DMS 273 treated with DMSO at 0.1 percent for 48 hours (cell line): ENCODE measurements at places on chromosomes 6 and 20.

DNA sequence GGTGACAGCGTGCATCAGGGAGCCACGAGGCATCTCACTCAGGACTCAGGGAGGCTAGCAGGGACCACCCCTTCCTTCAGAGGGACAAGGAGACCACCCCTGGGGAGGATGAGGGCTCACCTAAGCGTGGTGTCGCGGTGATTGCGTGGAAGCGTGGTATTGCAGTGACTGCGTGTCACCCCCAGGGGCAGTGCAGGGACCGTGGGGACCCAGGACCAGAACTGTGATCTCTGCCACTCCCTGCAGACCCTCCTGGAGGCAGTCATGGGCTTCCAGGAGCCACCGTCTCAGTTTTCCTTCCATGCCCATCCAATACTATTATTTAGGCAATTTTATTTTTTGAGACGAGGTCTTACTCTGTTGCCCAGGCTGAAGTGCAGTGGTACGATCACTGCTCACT, 147.1 kb downstream of the TAF4 start:
- DNase-seq, result no peak

GRCh38 chr20:48335308-48336050, 492.3 kb downstream of the PREX1 start:
- DNase-seq, result no peak

- no peak for DNase-seq
Observed at GRCh38 chr6:169156108-169156792, 97.4 kb downstream of the THBS2 start.

- no peak for DNase-seq
Observed at GRCh38 chr20:32479012-32479411, 106.1 kb downstream of the NOL4L start.

DNA sequence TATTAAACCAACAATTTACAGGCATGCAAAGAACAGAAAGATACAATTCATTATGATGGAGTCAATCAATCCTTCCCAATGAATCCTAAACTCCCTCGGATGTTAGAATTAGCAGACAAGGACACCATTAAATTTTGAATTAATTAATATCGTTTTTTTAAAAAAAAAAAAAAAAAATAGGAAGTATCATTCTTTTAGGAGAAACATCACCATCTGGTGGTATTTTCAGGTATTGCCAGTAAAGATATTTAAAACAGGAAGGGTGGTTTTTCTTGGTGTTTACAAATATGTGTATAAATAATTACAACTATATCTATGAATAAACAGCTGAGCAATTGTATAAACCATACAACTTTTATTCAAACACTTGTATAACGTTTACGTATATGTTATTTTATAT, 564.4 kb downstream of the HAO1 start:
- DNase-seq, result no peak

DNA sequence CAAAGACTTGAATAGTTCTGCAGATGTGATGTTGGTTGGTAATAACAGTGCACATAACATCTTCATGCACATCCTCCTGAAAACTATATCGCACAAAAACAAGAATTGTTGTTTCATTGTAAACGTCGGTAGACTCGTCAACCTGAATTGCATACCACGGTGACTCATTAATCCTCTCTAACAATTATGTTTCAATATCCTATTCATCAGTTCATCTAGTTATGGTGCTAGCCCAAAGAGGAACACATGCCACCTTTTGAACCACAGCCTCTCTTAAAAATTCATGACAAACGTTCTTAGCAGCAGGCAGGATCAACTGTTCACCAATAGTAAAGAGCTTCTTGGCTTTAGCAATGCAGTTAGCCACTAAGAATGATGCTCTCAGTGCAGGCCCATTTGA, 25.0 kb downstream of the CRYBG1 start:
- no peak for DNase-seq

DNA sequence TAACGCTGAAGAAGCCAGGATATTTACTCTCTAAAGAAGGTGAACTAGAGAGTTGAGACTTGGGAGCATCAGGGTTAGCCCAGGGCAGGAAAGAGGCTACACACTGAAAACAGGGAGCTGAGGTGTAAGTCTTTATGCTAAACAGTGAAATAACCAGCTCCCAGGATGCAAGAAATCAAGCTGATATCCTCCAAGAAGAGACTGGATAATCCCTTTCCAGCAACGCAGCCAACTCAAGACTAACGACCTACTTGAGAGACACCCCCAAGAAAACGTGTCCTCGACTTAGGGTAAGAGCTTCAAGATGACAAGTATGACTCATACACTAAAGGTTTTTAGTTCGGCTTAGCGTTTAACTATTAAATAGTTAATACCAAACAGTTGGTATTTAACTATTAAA, 202.2 kb downstream of the TASP1 start:
- no peak for DNase-seq

DNA sequence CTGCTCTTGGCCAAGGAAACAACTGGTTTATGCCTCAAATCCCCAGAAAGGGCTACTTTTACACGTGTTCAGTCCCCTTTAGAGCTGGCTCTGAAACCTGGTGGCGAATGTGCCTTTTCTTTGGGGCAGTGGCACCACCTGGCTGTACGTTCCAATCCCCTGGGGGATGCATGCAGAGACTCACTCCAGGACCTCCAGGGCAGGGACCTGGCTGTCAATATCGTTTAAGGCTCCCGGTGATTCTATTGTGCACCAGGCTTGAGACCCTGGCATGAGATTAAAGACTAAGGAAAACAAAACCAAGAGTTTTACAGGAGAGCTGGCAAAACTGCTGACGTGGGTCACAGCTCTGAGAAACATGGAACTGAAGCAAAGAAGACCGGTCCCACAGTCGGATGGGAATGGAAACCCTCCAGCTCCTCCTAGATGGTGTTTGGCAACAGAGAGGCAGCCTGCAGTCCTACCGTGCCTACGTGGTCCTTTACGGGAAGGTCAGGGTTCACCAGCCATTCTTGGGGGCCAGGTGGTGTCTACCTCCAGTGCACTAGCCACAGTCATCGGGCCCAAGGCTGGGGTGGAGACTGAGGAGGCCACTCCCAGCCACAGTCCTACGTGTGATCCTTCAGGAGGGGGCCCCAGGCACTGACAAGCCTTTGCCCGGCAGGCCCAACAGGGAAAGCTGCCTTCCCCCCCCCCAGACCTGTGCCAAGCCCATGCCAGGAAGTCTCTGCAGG, 203.3 kb upstream of the CST7 start:
- no peak for DNase-seq

DNA sequence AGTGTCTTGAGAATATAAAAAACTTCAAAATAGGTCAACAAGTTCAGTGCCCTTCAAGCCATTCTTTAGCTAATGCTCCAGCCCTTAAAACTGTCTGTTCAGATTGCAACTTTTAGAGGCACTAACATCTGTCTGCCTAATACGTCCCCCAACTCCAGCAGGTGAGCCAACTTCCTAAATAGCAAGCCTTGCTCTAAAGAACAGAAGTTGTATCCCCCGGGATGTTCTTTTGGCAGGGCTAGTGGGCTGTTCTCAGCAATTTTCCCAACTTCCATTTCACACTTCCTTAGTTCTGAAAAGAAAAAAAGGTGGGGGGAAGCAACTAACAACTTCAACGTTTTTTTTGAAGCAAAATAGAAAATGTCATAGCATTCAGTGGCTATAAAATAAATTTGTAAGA, 290.0 kb upstream of the PTCHD4 start:
- DNase-seq, result no peak

- DNase-seq, result no peak
Observed at GRCh38 chr6:11043378-11043960, 636 bp downstream of the ELOVL2 start.

- no peak for DNase-seq
Observed at GRCh38 chr20:50194422-50194830, 3.8 kb downstream of the CEBPB start.

GRCh38 chr20:46622165-46622564, 29.1 kb downstream of the SLC13A3 start:
- DNase-seq, result no peak

- DNase-seq, result no peak
Observed at GRCh38 chr6:75503291-75503690, 9.7 kb upstream of the FILIP1 start.

DNA sequence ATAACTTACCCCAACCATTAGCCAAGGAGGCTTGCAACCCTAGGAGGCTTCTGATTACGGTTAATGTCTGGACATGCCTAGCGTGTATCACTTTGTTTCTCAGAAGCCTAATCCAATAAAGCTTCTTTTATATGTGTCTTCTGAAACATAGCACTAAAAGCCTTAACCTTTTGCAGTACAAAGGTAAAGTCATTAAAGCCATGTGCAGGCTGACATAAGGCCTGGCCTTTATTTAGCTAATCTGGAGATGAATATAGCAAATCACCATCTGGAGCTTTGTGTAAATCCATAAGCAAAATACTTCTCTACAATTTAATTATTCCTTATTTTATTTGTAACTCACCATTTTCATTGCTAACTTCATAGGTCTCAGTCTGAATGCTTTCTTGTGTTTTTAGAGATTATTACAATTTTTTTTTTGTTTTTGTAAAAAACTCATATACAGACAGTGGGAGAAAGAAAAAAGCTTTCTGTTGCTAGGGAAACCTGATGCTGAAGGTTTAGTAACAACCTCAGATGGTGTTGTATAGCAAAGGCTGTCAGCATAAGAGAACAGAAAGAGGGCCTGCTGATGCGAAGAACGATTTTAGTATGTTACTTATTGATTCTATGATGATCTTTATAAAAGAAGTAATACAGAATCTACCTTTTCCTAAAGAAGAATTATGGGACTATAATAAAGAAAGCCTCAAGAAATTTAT, at the start of gene EYS:
EYS (minus strand) TSS at position 101 of the 701 bp plus-strand sequence. CDS start 211,816 bp downstream, outside the sequence.
- DNase-seq, result peak; percentile 97

GRCh38 chr6:44645276-44645675, 257.8 kb downstream of the CDC5L start:
- DNase-seq, result no peak
